M059J (cell line): ENCODE measurements at places on chromosomes 5 and 9. TPM values are rescaled to one million over a fixed set of nuclear protein-coding genes. Genes with fewer than 3 reads are reported as not detected.

- peak; percentile 13 for DNase-seq
Measured at GRCh38 chr9:126397056-126397455, 70.4 kb downstream of the MVB12B start.

The PCDHA4 gene
- not detected in 2 replicates for total RNA-seq

The PLEKHG4B gene
- 5.7 and 9.9 TPM in 2 replicates for total RNA-seq

- peak; percentile 25 for DNase-seq
Measured at GRCh38 chr5:136738829-136739228, 373.5 kb upstream of the TRPC7 start.

- DNase-seq = no peak
Measured at GRCh38 chr9:125964702-125965225, 217.6 kb downstream of the PBX3 start.

The AHRR gene
- total RNA-seq = 49.1 and 50.6 TPM in 2 replicates

The SHISAL2B gene
- not detected in 2 replicates for total RNA-seq

The BHMT2 gene
- total RNA-seq = not detected in 2 replicates

The GOLGA2 gene
- total RNA-seq = 82.9 and 119 TPM in 2 replicates

DNA sequence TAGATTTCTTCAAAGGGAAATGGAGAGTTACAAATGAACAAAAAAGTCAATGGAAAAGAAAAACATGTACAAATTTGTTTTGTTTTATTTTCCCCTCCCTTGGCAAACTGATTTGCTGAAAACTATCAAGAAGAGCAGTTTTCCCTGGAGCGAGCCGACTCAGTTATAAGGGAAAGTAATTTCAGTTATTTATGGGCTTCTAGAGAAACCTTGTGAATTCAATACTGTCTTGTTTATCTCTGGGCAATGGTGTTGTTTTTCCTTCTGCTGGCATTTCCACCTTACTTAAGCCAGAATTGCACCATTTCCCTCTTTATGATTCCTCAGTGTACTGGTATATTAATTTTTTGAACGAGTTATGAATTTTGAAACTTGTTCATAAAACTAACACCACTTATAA, 1163.6 kb downstream of the CDH12 start:
- no peak for DNase-seq

The PKD2L2 gene
- 0.17 TPM in 1 of 2 replicates, not detected in the other for total RNA-seq

- no peak for DNase-seq
Measured at GRCh38 chr5:180598797-180599589, 7.7 kb upstream of the SCGB3A1 start.

GRCh38 chr5:103243665-103244064, 14.9 kb upstream of the MACIR start:
- DNase-seq = peak; percentile 53

- no peak for DNase-seq
Measured at GRCh38 chr5:90117005-90117404, 292.6 kb downstream of the CETN3 start.

The GRXCR2 gene
- not detected in 2 replicates for total RNA-seq
